ENCODE measurements at places on chromosomes 4 and X.

GRCh38 chr4:56424697-56425514 is 10.5 kb downstream of the PPAT start:
- no peak for DNase-seq

- DNase-seq = no peak
Measured at GRCh38 chr4:180850318-180850940, 1392.8 kb upstream of the TENM3 start.

DNA sequence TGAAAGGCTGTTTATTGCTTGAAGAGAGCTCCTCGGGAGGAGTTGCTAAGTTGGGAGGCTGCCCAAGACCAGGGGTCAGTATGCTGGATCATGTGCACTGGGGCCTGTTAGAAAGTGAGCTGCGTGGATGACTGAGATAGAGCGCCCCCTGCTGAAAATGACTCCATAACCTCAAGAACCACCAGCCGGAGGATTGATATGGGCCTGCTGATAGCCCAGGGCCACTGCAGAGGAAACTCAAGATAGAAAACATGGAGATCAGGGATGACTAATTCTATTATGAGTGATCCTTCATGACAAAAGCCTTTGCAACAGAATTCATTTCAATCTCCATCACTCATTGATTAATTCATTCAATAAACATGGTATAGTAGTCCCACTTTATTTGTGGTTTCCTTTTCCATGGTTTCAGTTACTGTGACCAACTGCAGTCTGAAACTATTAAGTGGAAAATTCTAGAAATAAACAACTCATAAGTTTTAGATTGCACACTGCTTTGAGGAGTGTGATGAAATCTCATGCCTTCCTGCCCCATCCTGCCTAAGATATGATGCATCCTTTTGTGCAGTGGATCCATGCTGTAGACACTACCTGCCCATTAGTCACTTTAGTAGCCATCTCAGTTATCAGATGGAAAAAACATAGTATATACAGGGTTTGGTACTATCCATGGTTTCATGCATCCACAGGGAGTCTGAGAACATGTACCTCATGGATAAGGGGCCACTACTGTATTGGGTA is 126.7 kb upstream of the MBNL3 start:
- peak; percentile 24 for DNase-seq

GRCh38 chr4:136002316-136002715 is 1530.0 kb downstream of the PCDH18 start:
- DNase-seq = no peak

DNA sequence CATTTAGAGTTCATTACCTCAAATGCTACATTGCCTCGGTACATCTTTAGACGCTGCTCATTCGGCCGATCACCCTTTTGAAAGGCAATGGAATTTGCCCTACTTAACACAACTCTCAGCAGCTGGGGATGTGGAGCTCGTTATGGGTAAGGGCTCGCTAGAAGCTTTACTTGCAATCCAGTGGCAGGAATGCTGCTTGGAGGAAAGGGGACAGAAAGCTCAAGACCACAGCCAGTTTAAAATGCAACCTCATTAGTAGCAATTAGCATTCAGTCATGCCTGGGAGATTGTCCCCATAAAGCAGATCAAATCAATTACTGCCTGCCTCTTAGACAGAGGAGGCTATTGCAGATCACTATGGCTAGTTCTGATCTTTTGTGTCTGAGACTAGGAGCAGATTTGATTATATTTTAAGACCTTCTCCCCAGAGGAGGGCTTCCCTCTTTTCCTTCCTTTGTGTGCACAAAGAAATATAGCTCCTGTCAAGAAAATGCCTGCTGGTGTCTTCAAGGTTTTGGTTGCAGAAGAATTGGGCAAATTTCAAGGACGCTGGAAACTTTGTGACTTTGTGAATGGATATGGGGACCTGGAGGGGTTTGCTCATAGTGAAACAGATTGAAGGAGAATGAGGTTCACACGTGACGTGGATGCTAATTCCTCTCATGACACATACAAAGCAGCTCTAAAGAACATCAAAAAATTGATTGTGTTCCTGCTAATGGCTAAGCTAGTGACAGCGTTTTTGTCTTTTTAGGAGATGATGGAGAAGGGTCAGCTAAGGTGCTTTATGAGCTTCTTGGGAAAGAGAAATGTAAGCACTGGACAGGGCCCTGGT is 237.5 kb upstream of the GLRA2 start:
- DNase-seq = no peak

DNA sequence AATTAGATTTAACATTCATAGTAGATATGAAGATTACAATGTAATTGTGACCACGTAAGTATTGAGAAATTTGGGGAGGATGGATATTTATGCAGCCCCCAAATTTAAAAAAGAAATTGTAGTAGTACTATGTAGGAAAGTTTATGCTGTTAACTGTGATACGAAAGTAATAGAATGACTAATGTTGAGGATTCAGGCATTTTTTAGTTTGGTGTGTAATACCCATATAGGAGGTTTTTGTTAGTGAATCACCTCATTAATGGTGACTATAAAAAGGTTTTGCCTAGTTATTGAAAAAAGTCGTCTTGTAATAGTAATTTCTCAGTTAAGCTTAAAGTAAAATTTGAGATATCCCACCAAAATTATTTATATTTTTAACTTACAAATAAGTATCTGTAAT is 67.2 kb downstream of the SMARCAD1 start:
- no peak for DNase-seq

DNA sequence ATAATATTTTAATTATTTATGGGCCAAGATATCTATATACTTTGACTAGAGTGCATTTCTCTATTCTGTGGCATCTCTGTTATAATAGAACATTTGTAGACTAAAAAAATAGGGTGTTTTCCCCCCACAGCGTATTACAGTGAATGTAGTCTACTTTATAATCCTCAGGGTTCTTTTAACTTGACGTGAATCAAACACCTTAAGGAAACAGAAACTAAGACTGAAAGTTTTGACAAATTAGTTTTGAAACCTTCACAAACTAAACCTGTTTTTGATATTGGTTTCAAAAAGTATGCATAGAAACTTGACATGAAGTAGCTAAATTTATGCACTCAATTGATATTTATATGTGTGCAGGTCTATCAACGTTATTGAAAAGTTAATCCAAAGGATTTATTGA is 1963.1 kb upstream of the TENM3 start:
- no peak for DNase-seq

- DNase-seq = no peak
Measured at GRCh38 chr4:138405466-138405891, 163.3 kb upstream of the SLC7A11 start.

GRCh38 chrX:68177542-68177941 is 255.8 kb downstream of the OPHN1 start:
- no peak for DNase-seq

- DNase-seq = no peak
Measured at GRCh38 chr4:33628296-33628695, 2616.0 kb downstream of the ARAP2 start.

- DNase-seq = no peak
Measured at GRCh38 chr4:3269991-3270611, 21.1 kb downstream of the MSANTD1 start.

- no peak for DNase-seq
Measured at GRCh38 chrX:103360092-103360491, 3.8 kb downstream of the TCEAL9 start.

DNA sequence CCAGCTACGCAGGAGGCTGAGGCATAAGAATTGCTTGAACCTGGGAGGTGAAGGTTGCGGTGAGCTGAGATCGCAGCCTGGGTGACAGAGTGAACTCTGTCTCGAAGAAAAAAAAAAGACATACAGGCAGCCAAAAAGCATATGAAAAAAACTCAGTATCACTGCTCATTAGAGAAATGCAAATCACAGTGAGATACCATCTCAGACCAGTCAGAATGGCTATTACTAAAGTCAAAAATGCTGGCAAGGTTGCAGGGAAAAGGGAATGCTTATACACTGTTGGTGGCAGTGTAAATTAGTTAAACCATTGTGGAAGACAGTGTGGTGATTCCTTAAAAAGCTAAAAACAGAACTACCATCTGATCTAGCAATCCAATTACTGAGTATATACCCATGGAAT is 123.1 kb downstream of the CHIC2 start:
- no peak for DNase-seq

GRCh38 chr4:150938417-150938816 is 76.7 kb downstream of the LRBA start:
- DNase-seq = no peak

- no peak for DNase-seq
Measured at GRCh38 chr4:161554372-161554990, 609.3 kb downstream of the FSTL5 start.

GRCh38 chr4:33226133-33226532 is 2506.0 kb downstream of the PCDH7 start:
- no peak for DNase-seq

DNA sequence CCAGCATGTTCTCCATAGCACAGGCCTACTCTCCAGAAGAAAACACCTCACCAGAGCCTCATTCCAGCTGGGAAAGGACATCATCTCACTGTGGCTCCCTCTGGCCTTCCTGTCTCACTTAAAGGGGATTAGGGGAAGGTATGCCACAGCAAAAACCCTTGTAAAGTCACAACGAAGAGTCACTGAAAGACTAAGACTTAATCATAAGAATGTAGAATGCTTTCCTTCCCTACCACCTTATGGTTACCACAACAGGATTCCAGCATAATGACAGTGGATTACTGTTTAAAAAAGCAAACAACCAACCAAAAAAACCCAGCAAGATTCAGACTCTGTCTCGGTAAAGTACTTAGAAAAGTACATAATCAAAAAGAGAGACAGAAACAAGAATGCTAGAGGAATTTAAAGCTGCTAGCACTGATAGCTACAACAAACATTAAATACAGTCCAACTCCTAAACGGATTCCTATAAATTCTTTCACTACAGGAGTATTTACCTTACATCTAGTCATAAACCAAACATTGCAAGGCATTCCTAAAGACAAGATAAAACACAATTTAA is 75.1 kb downstream of the BANK1 start:
- DNase-seq = peak; percentile 5

- no peak for DNase-seq
Measured at GRCh38 chrX:53188763-53189162, 36.2 kb downstream of the KDM5C start.

DNA sequence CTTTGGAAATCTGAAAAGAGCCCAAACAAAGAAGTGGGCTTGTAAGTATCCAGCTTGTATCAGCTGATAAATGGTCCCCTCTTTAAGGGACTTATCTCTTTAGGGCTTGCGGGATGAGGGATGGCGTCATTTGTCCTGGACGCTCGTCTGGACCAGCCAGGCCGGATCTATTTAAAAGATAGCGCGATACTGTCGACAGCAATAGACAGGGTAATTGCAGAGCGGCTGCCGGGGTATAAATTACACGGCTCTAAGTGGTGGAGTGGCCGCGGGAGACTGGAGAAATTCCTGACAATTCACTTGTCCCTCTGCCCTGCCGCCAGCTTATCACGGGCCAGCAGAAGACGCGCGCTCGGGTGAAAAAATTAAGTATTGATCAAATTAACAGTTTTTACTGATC is 90.7 kb downstream of the FAM53A start:
- DNase-seq = no peak

GRCh38 chr4:96175871-96176270 is 336.0 kb downstream of the PDHA2 start:
- DNase-seq = no peak

- DNase-seq = no peak
Measured at GRCh38 chr4:15320121-15320678, 107.6 kb upstream of the C1QTNF7 start.

GRCh38 chr4:47579235-47579634 is 94.2 kb downstream of the ATP10D start:
- DNase-seq = no peak

DNA sequence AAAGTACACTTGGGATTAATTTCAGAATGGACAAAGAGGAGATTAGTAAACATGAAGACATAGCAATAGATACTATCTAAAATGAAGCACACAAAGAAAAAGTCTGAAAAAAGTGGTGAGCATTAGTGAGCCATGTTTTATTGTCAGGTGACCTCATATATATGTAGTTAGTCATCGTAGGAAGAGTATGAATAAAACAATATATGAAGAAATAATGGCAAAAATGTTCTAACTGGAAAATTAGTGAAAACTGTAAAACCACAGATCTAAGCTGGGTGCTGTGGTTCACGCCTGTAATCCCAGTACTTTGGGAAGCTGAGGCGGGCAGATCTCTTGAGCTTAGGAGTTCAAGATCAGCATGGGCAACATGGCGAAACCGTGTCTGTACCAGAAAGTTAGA is 67.9 kb downstream of the RBPJ start:
- no peak for DNase-seq

GRCh38 chr4:62797221-62797620 is 1597.1 kb downstream of the ADGRL3 start:
- no peak for DNase-seq

DNA sequence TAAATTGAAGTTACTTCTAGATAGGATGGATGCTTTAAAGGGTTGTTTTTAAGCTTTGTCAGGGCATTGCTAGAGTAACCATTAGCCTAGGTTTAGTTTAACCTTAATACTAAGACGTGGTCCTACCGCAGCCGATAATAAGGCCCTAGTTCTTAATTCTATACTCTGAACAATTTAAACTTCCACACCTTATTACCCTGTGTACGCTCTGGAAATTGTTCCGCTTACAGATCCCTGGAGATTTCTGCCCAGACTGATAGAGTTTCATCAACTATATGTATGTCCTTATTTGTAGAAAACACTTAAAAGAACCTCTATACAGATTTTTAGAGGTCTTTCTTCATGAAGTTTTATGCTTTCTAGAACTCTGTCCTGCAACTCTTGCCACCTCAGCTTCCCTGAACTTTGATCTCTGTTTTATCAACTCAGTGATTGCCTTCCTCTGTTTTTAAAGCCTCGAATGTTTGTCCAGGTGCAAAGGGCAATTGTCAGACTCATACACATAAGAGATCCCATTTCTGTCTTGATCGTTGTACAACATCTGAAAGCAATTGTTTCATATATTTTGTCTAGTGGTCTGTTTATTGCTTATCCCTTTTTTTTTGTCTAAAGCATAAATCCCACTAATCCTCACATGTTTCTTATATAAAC is 71.1 kb upstream of the VCX start:
- DNase-seq = no peak

DNA sequence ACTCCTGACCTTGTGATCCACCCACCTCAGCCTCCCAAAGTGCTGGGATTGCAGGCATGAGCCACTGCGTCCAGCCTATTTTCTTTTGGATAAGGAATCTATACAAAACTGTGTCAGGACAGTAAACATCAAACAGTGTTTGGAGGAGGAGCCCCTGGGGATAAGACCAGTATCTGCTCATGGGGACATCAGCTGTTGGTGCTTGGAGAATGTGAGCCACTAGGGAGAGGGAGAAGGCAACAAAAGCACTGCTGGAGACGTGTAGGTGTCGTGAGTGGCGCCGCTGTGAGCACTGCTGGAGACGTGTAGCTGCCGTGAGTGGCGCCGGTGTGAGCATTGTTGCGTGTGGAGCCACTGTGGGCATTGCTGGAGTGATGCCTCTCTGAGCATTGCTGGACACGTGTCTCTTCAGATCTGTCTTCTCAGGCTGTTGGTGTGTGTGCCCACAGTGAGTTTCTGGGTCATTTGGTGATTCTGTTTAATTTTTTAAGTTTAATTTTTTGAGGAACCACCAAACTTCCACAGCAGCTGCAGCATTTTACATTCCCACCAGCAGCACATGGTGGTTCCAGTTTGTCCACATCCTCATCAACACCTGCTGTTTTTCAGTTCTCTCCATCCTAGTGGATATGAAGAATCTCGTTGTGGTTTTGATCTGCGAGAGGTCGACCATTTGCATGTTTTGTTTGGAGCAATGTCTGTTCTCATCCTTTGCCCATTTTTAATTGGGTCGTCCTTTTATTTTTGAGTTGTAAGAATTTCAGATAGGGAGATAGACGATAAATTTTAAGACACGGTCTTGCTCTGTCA is 19.0 kb downstream of the DGKQ start:
- DNase-seq = no peak

GRCh38 chr4:123350726-123351125 is 45.9 kb upstream of the SPRY1 start:
- no peak for DNase-seq

- DNase-seq = no peak
Measured at GRCh38 chr4:131002132-131002531, 1906.2 kb downstream of the C4orf33 start.

Measured in T1000 (cell line).